ENCODE measurements at places on chromosomes 11 and 22. TPM values are rescaled to one million over a fixed set of nuclear protein-coding genes. Genes with fewer than 3 reads are reported as not detected.

Gene PATE2
- total RNA-seq: not detected

Gene SLC22A9
- total RNA-seq: not detected

Gene TENM4
- not detected for total RNA-seq

Gene TEAD1
- total RNA-seq: 42.6 TPM

Gene EFCAB6
- 0.50 TPM for total RNA-seq

Gene ELFN2
- total RNA-seq: 0.06 TPM

Gene OR4D6
- not detected for total RNA-seq

Gene ARHGAP42
- 28.2 TPM for total RNA-seq

Gene MUC2
- not detected for total RNA-seq

Gene CSNK2A3
- total RNA-seq: 7.4 TPM

Gene SOX6
- total RNA-seq: 0.32 TPM

Gene RASSF7
- 16.4 TPM for total RNA-seq

Gene CTSF
- total RNA-seq: 31.8 TPM

Gene GLB1L3
- total RNA-seq: not detected

Gene MAPK8IP2
- total RNA-seq: 0.38 TPM

Gene KRTAP5-9
- total RNA-seq: not detected
